ENCODE measurements at places on chromosomes 2 and 18. TPM values are rescaled to one million over a fixed set of nuclear protein-coding genes. Genes with fewer than 3 reads are reported as not detected.

DNA sequence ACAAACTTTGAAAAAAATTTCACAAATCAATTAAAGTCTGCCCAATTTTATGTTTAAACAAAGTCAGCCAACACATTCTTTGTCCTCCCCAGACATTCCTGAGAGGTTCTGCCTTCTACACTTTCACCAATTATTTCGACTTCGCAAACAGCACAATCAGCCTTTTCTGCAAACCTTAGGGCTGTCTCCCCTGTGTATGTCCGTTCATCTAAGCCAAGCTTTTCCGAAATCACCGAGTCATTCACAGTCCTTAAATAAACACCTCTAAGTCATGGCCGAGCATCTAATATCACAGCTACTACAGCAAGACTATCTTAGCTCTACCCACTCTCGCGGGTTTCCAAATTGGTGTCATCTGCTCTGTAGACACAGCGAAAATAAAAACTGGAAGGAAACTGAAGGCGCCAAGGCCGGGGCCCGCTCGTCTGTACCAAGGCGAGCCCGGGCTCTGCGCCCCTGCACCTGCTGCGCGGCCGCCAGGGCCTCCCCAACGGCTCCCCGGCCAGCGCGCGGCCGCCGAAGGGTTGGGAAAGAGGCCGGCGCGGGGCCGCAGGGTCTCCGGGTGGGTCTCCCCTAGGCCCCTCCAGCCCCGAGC, 730 bp downstream of the ODC1 start:
- no peak for DNase-seq

DNA sequence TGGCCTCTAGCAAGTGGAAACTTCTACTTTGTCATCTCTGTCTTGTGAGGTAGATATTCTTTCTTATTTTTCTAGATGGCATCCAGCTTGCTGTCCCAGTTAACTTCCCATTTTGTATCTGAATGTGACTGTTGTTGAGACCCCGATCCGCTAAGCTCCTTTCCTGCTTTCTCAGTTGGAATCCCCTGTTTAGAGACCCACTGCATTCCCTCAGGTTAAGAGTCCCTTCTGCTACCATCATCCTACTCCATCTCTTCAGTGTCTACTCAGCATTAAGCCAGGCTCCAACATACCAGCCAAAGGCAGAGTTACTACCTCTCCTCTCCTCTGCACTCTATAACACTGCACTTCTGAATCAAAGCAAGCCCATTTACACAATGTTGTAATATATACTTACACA, 1300.4 kb upstream of the CHAC2 start:
- DNase-seq = no peak

- no peak for DNase-seq
Observed at GRCh38 chr2:198098918-198099317, 294.5 kb downstream of the PLCL1 start.

- DNase-seq = peak; percentile 73
Observed at GRCh38 chr18:24176727-24177416, 38.0 kb downstream of the CABYR start.

The ITM2C gene
- 55.9 TPM for total RNA-seq

Data from right cardiac atrium (tissue), 5 donors.